Fibroblast of lung (primary cell): ENCODE measurements at places on chromosomes 16 and 17. TPM values are rescaled to one million over a fixed set of nuclear protein-coding genes. Genes with fewer than 3 reads are reported as not detected.

DNA sequence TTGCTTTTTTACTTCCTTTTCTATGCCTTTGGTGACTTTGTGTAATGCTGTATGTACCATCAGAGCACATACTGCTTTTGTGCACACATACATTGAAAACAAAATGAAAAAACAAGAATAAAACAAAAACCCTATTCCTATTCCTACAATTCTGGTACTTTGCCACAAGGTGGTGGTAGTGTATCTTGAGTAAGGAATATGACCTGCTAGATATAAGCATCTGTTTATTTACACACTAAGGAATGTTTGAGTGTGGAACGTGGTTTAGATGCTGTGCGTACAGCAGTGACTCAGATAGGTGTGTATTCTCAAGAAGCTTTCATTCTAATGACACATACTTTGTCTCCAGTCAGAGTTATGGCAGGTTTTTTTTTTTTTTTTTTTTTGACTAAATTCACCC is 606.2 kb downstream of the WWOX start:
- peak; percentile 55 for DNase-seq

The ZP2 gene
- not detected in 2 replicates for polyA plus RNA-seq

The CHMP6 gene
- 30.1 and 34.4 TPM in 2 replicates for polyA plus RNA-seq

- no peak for DNase-seq
Observed at GRCh38 chr17:73743518-73744201, 99.4 kb upstream of the SDK2 start.

DNA sequence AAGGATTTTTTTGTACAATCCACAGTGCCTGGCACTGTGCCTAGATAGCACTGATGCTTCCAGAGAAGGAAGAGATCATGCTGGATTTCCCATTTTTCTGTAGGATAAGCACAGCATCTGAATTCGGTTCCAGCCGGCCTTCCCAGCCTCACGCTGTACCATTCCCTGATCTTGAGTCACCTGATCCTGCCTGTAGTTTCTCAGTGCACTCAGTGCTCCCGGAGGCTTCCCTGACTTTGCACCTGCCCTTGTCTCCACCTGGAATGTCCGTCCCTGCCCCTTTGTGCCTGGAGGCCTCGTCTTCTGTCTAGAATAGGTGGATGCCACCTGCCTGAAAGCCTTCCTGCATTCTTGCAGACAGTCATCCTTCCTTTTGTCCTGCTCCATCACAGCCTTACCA is 179.9 kb downstream of the CCDC182 start:
- DNase-seq = no peak
